ENCODE measurements at places on chromosomes 2 and 18.
A peak's percentile ranks its signal among the peaks of the same experiment; 100 is the strongest.

- DNase-seq: peak; percentile 73
Observed at GRCh38 chr2:88627856-88628570, 749 bp upstream of the EIF2AK3 start.

DNA sequence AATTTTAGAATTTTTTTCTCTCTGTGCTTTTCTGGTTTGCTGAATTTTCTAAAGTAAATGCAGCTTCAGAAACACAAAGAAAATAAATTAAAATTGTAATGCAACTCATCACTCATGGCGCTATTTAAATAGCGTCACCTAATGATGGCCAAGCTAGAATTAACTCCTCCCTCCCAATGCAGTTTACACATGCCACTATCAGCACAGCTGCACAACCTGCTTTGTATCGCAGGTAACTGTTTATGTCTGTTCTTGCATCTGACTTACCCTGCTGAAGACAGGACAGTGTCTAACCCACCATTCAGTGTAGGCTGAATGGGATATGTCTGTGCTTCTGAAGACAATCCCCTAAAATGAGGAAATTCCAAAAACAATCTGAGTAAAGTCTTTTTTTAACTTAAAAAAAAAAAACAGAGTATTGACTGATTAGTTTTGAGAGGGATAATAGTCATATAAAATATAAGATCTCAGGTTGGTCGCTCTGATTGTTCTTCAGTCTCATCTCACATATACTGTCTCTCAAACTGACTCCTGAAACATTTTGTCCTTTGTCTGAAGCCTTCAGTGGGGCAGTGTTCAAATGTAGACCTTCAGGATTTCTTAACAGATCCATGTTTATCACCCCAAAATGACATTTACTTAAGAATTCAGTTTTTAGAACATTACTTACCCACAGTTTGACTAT, 271.4 kb downstream of the ZEB2 start:
- DNase-seq: no peak

DNA sequence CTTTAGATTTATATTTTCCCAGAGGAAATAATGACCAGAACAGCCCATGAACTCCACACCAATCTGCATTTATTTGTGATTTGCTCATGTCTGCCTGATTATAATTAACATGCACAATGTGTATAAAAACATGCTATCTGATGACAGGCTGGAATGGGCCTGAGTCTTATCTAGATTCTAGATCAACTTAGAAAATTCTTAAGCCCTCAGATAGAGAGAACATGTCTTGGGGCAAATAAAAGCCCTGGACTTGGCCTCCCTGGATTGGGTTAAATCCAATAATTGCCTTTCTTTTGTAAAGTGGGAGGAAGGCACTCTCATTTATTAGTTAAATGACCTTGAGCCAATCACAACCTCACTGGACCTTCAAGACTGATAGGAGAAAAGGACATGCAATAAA, 61.8 kb downstream of the EVA1A start:
- DNase-seq: no peak

GRCh38 chr2:129733579-129733978, 245.9 kb upstream of the RAB6C start:
- DNase-seq: no peak

GRCh38 chr2:28707592-28707991, 44.0 kb upstream of the PPP1CB start:
- no peak for DNase-seq

- no peak for DNase-seq
Observed at GRCh38 chr2:5696404-5696944, 4.3 kb downstream of the SOX11 start.

DNA sequence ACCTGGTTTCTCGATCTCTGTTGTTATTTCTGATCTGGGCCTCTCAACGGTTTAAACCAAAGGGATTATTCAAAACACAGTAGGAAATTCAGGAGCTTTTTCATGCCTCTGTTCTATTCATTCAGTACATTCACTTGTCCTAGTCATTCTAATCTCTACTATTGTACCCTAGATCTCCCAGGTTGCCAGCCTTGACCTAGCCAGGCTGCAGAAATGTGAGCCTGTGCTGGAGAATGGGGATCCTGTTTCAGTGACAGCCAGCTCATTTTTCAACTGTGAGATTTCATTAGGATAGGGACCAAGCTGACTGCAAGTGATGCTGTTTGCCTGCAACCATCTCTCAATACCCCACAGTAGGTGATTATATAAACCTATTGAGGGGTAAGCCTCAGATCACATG, 186.2 kb downstream of the CMPK2 start:
- DNase-seq: no peak

DNA sequence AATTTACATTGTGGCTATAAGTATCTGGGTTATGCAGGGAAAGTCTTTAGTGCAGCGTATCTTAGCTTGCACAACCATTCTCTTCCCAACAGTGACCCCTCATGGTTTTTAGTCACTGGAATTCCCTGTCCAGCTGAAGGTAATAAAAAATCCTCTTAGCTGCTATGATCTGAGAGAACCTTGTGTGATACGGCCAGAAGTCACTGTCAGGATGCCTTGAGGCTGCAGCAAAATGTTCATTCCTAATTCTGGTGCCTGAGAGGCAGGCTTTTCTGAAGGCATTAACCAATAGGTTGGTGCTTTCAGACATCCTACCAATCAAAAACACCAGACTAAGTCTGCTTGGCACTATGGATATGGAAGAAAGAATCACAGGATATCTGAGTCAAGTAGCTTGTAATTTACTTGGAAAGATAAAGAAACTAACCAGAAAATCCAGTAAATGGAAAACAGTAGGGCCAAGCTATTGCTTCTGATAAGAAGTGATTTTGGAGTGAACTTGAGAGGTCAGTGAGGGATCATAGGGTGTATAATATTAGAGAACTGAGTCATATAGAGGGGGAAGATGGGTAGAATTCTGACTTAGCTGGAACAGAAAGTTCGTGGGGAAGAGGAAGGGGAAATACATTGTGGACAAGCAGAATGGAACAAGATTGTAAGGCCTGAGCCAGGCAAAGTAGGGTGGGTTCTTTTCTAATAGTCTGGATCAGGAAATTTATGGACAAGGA, 89.0 kb upstream of the SLC14A2 start:
- DNase-seq: no peak

DNA sequence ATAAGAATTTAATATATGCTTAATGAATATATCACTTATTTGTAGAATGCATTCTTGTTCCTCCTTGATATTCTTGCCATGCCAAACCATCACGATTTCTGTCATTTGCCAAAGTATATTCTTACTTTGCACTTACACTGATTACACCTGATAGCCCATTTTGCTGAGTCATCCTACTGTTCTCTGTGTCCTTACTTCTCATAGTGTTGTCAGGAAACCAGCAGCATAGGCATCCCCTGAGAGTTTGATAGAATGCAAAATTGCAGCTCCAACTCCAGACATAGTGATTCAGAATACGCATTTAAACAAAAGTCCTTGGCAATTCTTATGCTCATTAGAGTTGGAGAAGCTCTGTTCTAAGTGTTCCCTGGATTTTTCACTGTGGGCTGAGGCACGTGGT, 687.1 kb downstream of the DPP10 start:
- DNase-seq: no peak

GRCh38 chr18:36580266-36580665, 248.5 kb downstream of the TPGS2 start:
- no peak for DNase-seq

- DNase-seq: no peak
Observed at GRCh38 chr2:216942465-216942864, 82.6 kb upstream of the TNP1 start.

DNA sequence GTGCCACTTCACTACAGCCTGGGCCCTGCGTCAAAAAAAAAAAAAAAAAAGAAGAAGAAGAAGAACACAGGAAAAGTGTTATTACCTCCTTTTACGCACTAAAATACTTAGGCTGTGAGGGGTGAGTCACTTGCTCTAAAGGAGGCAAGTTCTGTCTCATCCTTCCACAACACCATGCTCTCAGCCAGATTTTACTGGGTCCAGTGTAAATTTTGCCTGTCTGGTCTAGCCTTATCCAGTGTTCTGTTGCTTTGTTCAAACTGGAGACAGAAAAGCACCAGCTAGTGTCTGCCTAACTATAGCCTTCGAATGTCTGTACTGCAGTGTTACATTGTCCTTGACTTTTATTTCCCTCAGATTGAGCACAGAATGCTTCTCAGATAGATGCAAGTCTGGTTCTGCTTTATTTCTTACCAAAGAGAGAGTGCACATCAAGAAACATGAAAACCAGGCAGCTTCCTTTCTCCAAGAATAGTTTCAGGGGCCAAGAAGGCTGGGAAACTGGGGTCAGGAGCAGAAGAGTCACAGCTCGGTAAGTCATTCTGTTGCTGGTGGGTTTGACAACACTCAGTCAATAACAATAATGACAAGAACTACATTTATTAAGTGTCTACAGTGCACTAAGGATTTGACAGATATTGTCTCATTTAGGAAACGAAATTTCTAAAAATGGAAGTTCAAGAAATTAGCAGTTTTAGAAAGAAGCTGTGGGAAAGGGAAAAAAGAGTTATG, 3.1 kb upstream of the MSGN1 start:
- no peak for DNase-seq

GRCh38 chr2:24825883-24826772, 32.9 kb downstream of the CENPO start:
- DNase-seq: no peak

DNA sequence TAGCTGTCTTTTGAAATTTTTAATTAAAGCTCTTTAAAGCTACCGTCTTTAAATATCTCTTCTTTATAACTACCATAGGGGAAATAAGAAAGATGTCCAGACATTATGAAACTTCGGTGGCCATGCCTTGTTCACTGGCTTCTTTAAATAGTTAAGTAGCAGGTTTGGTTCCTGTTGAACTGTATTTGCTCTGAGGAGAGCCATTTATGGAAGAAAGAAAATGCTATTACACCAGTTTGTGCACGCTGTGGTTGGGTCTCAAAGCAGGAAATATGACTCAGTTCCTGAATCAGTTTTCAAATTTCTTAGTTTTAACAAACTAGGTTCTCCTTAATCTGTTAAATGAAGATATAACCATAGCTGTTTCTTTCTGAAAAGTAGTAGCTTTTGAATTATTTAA, 12.2 kb downstream of the ARPC2 start:
- peak; percentile 67 for DNase-seq

GRCh38 chr2:19989342-19989666, 601 bp downstream of the WDR35 start:
- DNase-seq: no peak

GRCh38 chr2:124046332-124046731, 21.2 kb downstream of the CNTNAP5 start:
- no peak for DNase-seq

- no peak for DNase-seq
Observed at GRCh38 chr2:200689115-200689514, 103.3 kb downstream of the AOX1 start.

DNA sequence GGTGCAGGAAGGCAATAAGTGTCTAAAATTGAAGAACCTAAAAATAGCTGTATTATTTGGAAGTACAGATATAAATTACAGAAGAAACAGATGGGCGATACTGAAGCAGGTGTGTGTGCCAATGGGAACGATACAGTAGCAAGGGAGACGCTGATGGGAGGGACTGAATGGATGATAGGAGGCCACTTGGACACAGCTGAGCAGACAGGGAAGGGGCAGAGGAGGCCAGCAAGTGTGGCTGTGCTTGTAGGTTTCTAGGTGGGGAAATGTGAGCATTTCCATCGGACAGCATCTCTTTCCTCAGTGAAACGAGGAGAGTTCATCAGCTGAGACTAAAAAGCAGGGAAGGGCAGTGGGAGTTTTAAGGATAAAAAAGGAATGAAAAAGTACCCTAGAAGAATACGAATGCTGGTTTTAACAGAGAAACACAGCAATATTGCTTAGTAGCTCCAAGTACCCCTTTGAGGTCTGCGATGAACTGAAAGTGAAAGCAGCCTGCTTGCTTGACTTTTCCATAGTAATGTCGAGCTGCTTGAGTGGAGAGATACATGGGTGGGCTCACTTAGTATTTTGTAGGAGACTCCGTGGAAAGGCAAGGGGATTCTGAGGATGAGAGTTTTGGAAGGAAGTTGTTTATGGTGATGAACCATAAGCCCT, 91.7 kb upstream of the EPC2 start:
- DNase-seq: peak; percentile 45

DNA sequence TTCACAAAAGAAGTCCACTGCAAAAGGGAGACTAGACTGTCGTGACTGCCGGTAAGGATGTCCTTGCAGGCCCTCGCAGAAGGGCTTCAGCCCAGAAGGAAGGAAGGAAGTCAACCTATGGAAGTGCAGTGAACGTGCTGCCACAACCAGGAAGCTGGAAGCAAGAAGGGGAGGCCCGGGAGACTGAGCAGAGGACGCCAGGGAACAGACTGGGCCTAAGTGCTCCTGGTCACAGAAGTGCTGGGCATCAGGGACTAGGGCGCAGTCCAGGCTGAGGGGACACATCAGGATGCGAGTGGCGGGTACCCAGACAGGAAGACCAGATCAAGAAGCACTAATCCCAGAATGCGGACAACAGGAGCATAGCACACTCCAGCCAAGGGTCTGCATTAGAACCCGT, 78.8 kb downstream of the PIEZO2 start:
- no peak for DNase-seq

DNA sequence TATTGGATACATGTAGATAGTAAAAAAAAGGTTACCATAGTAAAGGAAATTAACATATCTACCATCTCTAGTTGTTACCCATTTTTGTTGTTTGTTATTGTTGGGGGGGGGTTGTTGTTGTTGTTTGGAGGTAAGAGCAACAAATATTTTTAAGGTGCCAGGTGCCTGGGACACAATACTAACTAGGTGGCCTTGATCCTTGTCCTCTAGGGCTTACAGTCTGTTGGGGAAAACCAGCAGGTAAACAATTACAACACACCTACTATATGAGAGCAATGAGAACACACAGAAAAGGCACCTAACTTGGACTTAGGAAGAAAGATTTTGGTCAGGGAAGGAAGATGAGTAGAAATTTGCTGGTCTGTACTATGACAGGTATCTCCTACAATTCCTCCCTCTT, 46.3 kb downstream of the SCN9A start:
- no peak for DNase-seq

GRCh38 chr18:55584201-55584600, 3.8 kb downstream of the TCF4 start:
- DNase-seq: no peak

- DNase-seq: no peak
Observed at GRCh38 chr2:43077876-43078275, 148.5 kb downstream of the ZFP36L2 start.

DNA sequence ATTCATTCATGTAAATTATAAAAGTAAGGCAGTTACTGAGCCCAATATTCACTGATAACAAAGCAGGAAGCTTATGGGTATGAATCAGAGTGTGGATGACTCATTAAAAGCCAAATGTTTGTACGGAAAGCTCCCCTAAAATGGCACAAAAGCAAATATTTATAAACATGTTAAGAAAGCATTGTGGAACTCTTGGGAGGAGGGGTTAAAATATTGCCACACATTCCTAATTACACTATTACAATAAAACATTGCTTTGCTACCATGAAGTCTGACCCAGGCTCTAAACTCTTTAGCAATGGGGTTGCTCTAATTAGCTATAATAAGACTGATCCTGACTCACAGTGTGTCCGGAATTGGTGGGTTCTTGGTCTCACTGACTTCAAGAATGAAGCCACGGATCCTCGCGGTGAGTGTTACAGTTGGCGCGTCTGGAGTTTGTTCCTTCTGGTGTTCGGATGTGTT, 110.9 kb downstream of the NAB1 start:
- DNase-seq: no peak

GRCh38 chr2:71191570-71191943, 35.3 kb downstream of the PAIP2B start:
- no peak for DNase-seq
